ENCODE measurements at places on chromosomes 2 and 18.
A peak's percentile ranks its signal among the peaks of the same experiment; 100 is the strongest.

DNA sequence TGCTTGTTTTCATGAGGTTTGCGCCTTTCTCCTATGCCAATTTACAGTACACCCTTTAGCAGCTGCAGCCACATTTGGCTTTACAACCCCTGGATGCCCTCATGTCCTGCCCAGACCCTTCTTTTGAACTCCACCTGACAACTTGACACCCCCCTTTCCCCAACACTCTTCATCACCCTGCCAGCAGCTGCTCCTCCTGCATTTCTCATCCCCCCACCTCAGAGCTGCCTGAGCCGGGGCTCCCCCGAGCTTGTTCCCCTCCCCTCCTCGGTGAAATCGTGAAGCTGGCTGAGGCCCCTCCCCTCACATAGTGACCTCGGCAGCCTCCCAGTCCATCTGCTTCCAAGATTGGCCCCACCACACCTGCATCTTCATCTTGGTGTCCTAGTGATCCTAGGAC is 40.5 kb downstream of the LRRFIP1 start:
- H3K27ac ChIP-seq: no peak overlapping the region
- H3K4me1 ChIP-seq: no peaks in the 10 kb centered on the region
- no peak overlapping the region for H3K4me3 ChIP-seq
- H3K27me3 ChIP-seq: no peaks in the 10 kb centered on the region
- no peak for DNase-seq

GRCh38 chr2:152627351-152627957 is 89.8 kb downstream of the PRPF40A start:
- no peak for DNase-seq
- peaks cover 2% of the 10 kb centered on the region for H3K36me3 ChIP-seq
- H3K4me3 ChIP-seq: no peak overlapping the region
- H3K27ac ChIP-seq: no peak overlapping the region

DNA sequence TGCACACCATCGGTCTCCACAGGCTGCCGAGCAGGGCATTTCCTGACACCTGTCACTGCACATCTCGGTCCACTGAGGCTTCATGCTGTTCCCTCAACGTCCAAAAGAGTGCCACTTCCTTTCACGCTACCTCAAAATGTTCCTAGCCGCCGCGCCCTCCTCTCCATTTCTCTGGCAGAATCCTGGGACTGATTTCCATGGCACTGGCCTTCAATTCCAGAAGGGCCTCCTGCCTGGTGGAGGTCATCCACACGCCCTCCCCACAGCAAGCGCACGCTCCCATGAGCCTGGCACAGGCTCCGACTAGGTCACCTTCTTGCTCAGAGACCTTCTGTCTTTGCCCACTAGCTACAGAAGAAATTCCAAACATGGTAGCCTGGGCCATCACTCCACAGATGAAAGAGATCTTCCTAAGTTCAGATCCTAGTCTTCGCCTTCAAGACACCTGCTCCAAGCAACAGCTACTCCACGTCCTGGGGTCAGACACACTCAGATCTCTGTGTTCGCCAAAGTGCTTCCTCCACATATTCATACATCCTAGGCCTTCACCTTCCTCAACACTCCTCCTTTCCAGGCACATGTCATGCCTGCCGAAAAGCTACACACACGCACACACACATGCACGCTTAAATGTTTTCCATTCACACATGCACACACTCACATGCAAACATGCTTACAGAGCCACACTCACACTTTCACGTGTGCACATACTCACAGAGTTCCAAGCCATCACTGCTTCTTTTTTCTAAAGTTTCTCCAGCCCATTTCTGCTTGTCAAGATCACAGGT is 94.0 kb downstream of the PXDN start:
- no peak overlapping the region for H3K4me3 ChIP-seq
- no peaks in the 10 kb centered on the region for H3K36me3 ChIP-seq
- no peak for DNase-seq
- H3K27me3 ChIP-seq: no peaks in the 10 kb centered on the region
- no peak overlapping the region for H3K27ac ChIP-seq

DNA sequence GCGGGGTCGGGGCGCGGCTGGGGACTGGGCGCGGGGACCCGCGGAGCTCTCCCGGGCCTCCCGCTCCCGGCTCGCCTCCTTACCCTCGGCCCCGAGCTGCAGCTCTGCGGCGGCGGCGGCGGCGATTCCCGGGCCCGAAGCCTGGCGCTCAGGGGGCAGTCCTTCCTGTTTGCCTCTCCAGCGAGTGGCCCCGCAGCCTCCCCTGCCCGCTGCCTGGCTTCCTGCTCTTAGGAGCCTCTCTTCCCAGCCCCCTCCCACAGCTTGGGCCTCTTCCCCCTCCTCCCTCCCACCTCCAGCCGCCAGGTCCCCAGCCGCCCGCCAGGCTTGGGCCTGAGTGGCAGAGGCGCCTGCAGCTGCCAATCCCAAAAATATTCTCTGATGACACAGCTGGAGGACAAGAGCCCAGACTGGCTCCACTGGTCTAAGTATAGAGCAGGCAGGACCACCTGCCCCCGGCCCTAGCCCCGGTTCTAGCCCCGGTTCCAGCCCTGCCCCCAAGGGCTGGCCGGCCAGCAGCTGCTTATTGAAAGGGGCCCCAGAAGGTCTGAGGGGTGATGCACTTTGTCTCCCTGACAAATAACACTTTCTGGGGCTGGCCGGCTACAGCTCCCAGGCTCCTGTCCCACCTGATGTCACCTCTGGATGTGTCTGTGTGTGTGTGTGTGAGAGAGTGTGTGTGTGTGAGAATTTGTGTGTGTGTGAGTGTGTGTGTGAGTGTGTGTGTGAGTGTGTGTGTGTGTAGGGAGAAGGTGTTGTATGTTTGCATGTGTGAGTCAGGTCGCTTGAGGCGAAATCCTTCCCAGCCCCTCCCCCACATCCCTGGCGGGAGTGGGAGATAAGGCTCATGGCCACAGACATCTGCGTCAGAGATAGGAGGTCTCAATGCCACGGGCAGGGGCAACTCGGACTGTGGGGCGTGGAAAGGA is at the start of gene OBSL1:
Gene OBSL1, minus strand, starts transcription at position 229 of the 926 bp plus-strand sequence. CDS start 307 bp downstream, outside the sequence.
- H3K27me3 ChIP-seq: no peaks in the 10 kb centered on the region
- H3K4me1 ChIP-seq: peaks cover 22% of the 10 kb centered on the region
- H3K4me3 ChIP-seq: peak within 1 kb of the TSS; percentile 75
- H3K27ac ChIP-seq: peak within 1 kb of the TSS; percentile 42
- peak; percentile 92 for DNase-seq

GRCh38 chr2:235661167-235661937 is 167.5 kb downstream of the AGAP1 start:
- no peak overlapping the region for H3K4me3 ChIP-seq
- no peak for DNase-seq
- no peaks in the 10 kb centered on the region for H3K27me3 ChIP-seq
- H3K4me1 ChIP-seq: no peaks in the 10 kb centered on the region

GRCh38 chr2:28252311-28252710 is 140.3 kb upstream of the FOSL2 start:
- H3K27me3 ChIP-seq: no peaks in the 10 kb centered on the region
- H3K27ac ChIP-seq: no peak overlapping the region
- peaks cover 11% of the 10 kb centered on the region for H3K4me1 ChIP-seq
- H3K36me3 ChIP-seq: no peaks in the 10 kb centered on the region

DNA sequence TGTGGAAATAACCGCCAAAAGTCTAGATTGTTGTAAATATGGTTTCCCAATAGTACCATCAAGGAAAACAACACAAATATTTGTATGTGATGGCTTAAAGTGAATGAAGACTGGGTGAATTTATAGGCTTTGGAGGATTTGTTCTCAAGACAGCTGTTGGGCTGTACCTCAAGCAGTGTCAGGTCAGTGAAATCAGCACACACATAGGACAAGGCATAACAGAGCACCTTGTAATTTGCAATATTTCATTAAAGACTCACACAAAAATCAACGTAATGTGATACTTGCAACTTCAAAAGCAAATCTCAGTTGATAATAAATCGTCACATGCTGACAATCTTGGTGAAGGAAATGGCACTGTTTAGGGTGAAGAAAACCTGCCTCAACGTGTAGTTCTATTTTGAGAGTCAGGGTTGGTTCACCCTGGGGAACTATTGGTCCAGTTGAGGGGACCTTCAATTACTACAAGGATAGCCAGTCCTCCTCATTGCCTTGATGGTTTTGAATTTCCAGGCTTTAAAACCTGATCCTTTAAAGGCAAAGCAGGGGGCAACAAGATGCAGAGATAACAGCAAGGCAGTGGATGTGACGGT is 126.8 kb upstream of the ST6GAL2 start:
- DNase-seq: no peak
- no peaks in the 10 kb centered on the region for H3K4me1 ChIP-seq
- H3K36me3 ChIP-seq: no peaks in the 10 kb centered on the region
- H3K27ac ChIP-seq: no peak overlapping the region
- H3K4me3 ChIP-seq: no peak overlapping the region

- no peak overlapping the region for H3K4me3 ChIP-seq
- DNase-seq: no peak
- no peak overlapping the region for H3K27ac ChIP-seq
- H3K4me1 ChIP-seq: peaks cover 3% of the 10 kb centered on the region
Observed at GRCh38 chr18:23032030-23032582, 99.0 kb downstream of the RBBP8 start.

GRCh38 chr18:78727877-78728783 is 251.5 kb upstream of the SALL3 start:
- no peaks in the 10 kb centered on the region for H3K36me3 ChIP-seq
- no peak overlapping the region for H3K4me3 ChIP-seq
- H3K27me3 ChIP-seq: no peaks in the 10 kb centered on the region
- DNase-seq: no peak
- no peak overlapping the region for H3K27ac ChIP-seq
- no peaks in the 10 kb centered on the region for H3K4me1 ChIP-seq

DNA sequence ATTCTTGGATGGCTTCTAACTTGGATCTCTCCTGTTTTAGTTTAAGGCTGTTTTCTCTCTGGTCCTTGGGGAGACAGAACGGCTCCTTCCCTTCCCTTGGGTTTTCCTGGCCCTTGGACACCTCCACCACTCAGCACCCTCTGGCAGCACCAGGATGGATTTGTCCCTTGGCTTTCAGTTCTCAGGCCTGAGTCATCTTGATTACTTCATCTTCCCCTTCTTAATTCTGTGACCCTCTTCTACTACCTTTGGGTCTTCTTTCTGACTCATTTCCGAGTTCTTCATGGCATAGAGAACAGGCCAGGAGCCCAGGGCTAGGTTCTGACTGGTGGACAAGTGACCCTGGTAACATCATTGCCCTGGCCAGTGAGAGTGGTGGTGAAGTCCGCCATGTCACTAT is 14.9 kb downstream of the IGFBP2 start:
- H3K27me3 ChIP-seq: no peaks in the 10 kb centered on the region
- no peak overlapping the region for H3K4me3 ChIP-seq

Data from Caco-2 (cell line).